ENCODE measurements at places on chromosomes 11 and 22. TPM values are rescaled to one million over a fixed set of nuclear protein-coding genes. Genes with fewer than 3 reads are reported as not detected.

DNA sequence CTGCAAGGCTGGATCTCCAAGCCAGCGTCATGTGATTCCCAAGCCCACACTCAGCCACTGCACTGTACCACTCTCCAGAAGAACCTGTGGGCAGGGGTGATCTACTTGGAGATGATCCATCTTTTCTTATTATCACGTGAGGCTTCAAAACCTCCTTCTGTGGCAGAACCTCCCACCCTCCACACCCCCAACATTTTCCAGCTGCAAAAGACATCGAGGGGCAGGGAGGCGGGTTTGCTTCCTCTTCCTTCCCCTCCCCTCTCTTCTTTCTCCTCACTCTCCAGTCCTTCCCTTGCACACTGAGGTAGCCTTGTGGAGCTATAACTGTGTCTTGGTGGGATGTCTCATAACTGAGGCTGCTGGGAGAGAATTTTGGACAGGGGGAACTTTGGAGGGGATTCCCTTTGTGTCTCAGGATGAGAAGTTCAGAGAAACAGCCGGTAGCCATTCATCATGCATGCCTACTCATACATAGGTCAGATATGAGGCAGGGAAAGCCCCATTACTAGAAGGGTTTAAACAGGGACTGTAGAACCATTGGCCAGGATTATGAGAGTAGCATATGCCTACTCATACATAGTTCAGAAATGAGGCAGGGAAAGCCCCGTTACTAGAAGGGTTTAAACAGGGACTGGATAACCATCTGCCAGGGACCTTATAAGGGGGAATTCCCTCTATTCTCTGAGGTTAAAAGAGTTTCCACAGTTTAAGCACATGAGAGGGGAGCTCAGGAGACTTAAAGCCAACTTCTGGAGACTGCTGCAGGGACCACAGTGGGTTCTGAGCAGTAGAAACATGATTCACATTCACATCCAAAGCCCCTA lies 420.7 kb upstream of the CADM1 start:
- no peak for DNase-seq

Gene CARD18
- 12.9 TPM for total RNA-seq

- no peak for DNase-seq
These were observed 191.9 kb downstream of the SWAP70 start for GRCh38 chr11:9855579-9856287.

Gene ELMOD1
- total RNA-seq: 72.4 TPM

GRCh38 chr11:67542169-67542568 lies 18.9 kb upstream of the CABP2 start:
- no peak for DNase-seq

Gene SSTR3
- total RNA-seq: not detected

DNA sequence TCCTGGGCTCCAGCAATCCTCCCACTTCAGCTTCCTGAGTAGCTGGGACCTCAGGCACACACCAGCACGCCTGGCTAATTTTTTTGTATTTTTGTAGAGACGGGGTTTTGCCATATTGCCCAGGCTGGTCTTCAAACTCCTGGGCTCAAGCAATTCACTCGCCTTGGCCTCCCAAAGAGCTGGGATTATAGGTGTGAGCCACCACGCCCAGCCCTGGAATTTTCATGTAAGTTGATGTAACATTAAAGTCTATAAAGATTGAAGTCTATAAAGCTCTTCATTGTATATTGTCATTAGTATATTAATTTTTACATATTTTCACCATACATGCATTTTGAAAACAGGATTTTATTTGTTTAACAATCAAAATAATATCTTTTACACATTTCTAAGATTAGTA lies 12.5 kb upstream of the DDX17 start:
- DNase-seq: no peak

Gene AMOTL1
- total RNA-seq: 64.2 TPM

Gene NXPE4
- total RNA-seq: not detected

DNA sequence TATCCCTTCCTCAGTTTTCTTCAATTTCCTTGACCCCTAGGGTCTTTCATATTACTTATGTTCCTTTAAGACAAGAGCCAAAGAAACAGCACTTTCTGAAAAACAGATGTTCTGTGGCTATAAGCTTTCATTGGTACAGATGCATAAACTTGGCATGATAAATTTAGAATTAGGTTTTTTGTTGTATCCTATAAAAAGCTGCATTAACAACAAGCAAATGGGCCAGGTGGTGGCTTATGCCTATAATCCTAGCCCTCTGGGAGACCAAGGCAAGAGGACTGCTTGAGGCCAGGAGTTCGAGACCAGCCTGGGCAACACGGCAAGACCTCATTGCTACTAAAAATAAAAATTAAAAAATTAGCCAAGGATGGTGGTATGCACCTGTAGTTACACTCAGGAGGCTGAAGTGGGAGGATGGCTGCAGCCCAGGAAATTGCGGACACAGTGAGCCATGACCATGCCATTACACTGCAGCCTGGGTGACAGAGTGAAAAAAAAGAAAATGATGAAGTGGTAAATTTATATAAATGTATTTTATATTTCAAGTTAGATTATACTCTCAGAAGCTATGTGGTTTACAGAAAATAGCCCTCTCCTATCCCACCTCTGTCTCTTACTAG lies 18.3 kb downstream of the KMT5B start:
- DNase-seq: no peak

DNA sequence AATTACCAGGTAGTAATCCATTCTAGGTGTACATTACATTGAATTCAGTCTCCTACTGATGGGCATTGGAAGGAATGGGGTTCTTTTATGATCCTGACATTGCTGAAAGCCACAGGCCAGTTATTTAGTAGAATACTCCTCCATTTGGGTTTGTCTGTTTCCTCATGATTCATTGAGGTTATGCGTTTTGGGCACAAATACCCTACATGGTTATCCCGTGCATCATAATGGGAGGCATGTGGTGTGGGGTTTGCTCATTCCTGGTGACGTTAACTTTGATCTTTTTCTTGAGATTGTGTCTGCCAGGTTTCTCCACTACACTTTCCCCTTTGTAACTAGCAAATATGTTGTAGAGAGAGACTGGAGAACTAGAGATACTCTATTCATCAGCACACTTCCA lies 5.5 kb downstream of the FOLR3 start:
- no peak for DNase-seq

- DNase-seq: no peak
These were observed 59.3 kb downstream of the FANCF start for GRCh38 chr11:22566293-22566692.

Gene HTR3B
- total RNA-seq: not detected
